ENCODE measurements at places on chromosomes 3 and 15. TPM values are rescaled to one million over a fixed set of nuclear protein-coding genes. Genes with fewer than 3 reads are reported as not detected.

SH3GL3 gene
- total RNA-seq, result 8.7 TPM

FILIP1L gene
- 48.2 TPM for total RNA-seq

ZNF80 gene
- total RNA-seq, result not detected

LRTM1 gene
- not detected for total RNA-seq

ARGFX gene
- total RNA-seq, result not detected

SCG5 gene
- 2.0 TPM for total RNA-seq

MORC1 gene
- total RNA-seq, result 5.6 TPM

EEFSEC gene
- total RNA-seq, result 9.8 TPM

SGO1 gene
- total RNA-seq, result 4.5 TPM

ABCF3 gene
- 33.1 TPM for total RNA-seq

All from hepatocyte (in vitro differentiated cells).